Smooth muscle cell of the pulmonary artery (primary cell): ENCODE measurements at places on chromosomes 13 and 19. TPM values are rescaled to one million over a fixed set of nuclear protein-coding genes. Genes with fewer than 3 reads are reported as not detected.

CEACAM4 gene
- not detected in 2 replicates for total RNA-seq

ZNF98 gene
- total RNA-seq = not detected in 2 replicates

C19orf73 gene
- total RNA-seq = 0.26 and 0.36 TPM in 2 replicates

SERP2 gene
- 4.5 and 8.0 TPM in 2 replicates for total RNA-seq

SMAD9 gene
- total RNA-seq = 3.8 and 8.3 TPM in 2 replicates

KLHL1 gene
- total RNA-seq = not detected in 2 replicates

DMKN gene
- 2.1 and 3.6 TPM in 2 replicates for total RNA-seq

ZSCAN18 gene
- total RNA-seq = 55.8 and 67.1 TPM in 2 replicates

FBN3 gene
- total RNA-seq = not detected in 2 replicates

SLC25A41 gene
- 0.07 TPM in 1 of 2 replicates, not detected in the other for total RNA-seq

NAPSA gene
- total RNA-seq = 0.33 and 0.36 TPM in 2 replicates

ETFB gene
- total RNA-seq = 50.2 and 67.0 TPM in 2 replicates

ZGLP1 gene
- 0.46 and 0.59 TPM in 2 replicates for total RNA-seq

TLE2 gene
- total RNA-seq = 14.1 and 17.6 TPM in 2 replicates

IFNL2 gene
- total RNA-seq = not detected in 2 replicates

IRGC gene
- total RNA-seq = not detected in 2 replicates

CGB8 gene
- not detected in 2 replicates for total RNA-seq

PCP2 gene
- not detected in 2 replicates for total RNA-seq

ZNF223 gene
- 4.9 and 5.1 TPM in 2 replicates for total RNA-seq

SIGLEC8 gene
- not detected in 2 replicates for total RNA-seq

FFAR1 gene
- total RNA-seq = not detected in 2 replicates

TTC9B gene
- total RNA-seq = not detected in 2 replicates

CILP2 gene
- total RNA-seq = 0.17 and 0.20 TPM in 2 replicates

NALCN gene
- 16.3 and 26.6 TPM in 2 replicates for total RNA-seq

CLDN10 gene
- total RNA-seq = 0.59 and 3.4 TPM in 2 replicates

MBD3L3 gene
- total RNA-seq = not detected in 2 replicates

RAB3A gene
- total RNA-seq = 8.6 and 10.4 TPM in 2 replicates

SLC15A1 gene
- total RNA-seq = 0.03 TPM in 1 of 2 replicates, not detected in the other

ZNF154 gene
- 7.0 and 8.1 TPM in 2 replicates for total RNA-seq

IQCN gene
- total RNA-seq = 0.33 and 1.1 TPM in 2 replicates
